ENCODE measurements at places on chromosomes 2 and 18.

GRCh38 chr18:47184419-47185050 lies 8.4 kb upstream of the IER3IP1 start:
- no peaks in the 10 kb centered on the region for H3K4me1 ChIP-seq
- no peak overlapping the region for H3K27ac ChIP-seq
- no peaks in the 10 kb centered on the region for H3K27me3 ChIP-seq
- no peak for DNase-seq
- H3K36me3 ChIP-seq = no peaks in the 10 kb centered on the region

GRCh38 chr18:12287684-12288402 lies 20.2 kb upstream of the TUBB6 start:
- H3K27me3 ChIP-seq = peaks cover 26% of the 10 kb centered on the region
- H3K4me1 ChIP-seq = peaks cover 7% of the 10 kb centered on the region
- no peak overlapping the region for H3K27ac ChIP-seq
- no peak for DNase-seq
- H3K36me3 ChIP-seq = no peaks in the 10 kb centered on the region

DNA sequence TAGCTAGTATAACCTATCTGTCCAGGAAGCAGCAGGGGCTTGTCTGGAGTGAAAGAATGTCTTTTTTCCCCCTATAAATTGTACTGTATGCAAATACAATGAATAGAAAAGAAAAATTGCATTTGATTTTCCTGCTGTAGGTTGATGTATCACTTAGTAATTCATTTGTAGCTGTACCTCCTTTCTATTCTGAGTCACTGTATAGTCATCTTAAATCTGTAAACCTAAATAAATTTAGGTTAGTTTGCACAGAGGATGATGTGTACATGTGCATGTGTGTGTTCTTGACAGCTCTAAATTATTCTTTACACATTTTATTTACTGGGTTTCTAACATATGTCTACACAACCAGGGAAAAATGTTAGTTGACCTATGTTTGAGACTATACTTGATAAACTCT lies 478.7 kb upstream of the CNTNAP5 start:
- no peaks in the 10 kb centered on the region for H3K4me1 ChIP-seq
- H3K27me3 ChIP-seq = no peaks in the 10 kb centered on the region
- H3K36me3 ChIP-seq = no peaks in the 10 kb centered on the region

DNA sequence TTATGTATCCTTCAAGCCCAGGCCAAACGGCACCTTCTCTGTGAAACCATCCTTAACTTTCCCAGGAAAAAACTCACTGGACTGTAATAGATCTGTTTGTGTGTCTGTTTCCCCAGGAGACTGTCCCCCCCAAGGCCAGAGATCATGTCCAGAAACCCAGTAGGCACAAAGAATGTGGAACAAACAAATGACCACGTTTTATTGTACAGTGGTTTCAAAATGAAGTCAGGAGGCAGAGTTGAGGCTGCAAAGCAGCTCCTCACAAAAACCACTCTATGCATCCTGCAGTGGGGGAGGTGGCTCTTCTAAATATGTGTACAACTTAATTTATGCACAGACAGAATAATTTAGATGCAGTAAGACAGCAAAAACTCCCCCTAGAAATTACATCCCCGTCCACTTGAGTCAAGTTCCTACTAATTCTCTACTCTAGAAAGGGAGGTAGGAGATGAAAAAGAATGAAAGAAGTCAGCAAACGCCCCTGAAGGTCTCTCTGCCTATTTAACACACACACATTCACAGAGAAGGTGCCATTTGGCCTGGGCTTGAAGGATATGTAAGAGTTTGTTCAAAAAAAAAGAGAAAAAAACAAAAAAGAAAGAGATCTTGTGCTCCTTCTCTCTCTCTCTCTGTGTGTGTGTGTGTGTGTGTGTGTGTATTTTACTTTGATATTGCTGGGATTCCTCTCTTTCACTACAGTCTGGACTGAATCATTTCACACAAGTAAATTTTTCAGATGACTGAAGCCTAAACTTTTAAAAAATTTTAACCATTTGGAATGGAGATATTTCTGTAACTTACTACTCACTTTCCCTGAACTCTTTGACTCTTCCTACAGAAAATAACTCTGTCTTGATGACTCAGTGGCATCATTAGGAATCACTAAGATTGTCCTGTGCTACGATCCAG lies 19.5 kb downstream of the BCL2 start:
- DNase-seq = no peak
- H3K27ac ChIP-seq = peak overlapping the region; percentile 74
- peaks cover 6% of the 10 kb centered on the region for H3K36me3 ChIP-seq
- no peaks in the 10 kb centered on the region for H3K27me3 ChIP-seq
- peaks cover 24% of the 10 kb centered on the region for H3K4me1 ChIP-seq

DNA sequence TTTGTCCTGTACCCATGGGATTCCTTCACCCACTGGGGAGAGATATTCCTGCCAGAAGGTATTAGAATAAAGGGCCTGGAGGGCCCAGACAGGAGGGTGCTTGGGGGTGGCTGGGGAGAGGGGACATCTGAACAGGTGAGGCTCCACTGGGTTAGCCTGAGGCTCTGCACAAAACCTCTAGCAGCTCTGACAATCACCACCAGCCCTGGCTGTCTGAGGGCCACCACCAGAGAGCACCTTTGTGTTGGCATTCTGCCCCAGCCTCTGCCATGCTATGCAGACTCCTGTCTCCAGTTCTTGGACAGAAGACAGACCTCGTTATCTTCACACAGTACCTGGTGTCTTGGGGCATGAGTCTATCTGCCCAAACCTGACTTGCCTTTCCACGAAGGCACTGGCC lies 25.3 kb downstream of the SLC16A14 start:
- no peak overlapping the region for H3K27ac ChIP-seq
- H3K36me3 ChIP-seq = no peaks in the 10 kb centered on the region
- H3K4me1 ChIP-seq = no peaks in the 10 kb centered on the region
- no peak overlapping the region for H3K4me3 ChIP-seq
- no peak for DNase-seq

DNA sequence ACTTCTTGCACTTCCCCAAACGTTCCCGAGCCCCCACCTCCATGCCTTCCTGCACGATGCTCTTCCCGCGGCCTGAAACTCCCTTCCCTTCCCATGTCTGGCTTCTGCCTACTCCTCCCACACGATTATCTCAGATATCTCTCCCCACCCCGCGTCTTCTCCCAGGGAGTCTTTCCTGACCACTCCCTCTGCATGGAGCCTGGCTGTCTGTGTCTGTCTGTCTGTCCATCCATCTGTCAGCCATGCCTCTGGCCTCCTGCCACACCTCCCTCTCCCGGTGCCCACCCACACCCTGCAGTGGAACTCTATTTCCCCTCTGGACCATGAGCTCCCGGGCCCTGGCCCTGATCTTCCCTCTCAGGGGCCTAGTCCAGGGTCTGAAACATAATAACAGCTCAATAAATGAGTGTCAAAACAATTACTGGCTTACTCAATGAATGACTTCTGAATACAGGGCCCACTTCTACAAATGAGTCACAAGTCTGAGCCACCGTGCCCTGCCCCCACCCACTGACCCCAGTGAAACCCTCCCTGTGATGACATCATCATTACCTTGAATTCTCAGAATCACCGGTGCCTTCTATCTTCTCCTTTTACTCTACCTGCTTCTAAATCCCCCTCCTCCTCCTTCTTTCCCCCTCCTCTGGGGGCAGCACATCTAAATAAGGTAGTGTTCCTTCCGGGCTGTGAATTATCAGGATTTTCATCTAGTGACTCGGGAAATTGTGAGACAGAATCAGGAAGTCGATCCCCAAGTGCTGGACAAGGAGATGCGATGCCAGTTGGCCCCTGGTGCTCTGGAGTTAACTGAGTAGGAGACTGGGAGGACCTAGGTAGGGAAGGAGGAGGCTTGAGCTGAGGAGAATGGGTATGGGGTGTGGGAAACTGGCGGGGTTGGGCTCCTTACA lies 46.1 kb upstream of the PLB1 start:
- no peaks in the 10 kb centered on the region for H3K27me3 ChIP-seq
- DNase-seq = no peak
- no peaks in the 10 kb centered on the region for H3K4me1 ChIP-seq

DNA sequence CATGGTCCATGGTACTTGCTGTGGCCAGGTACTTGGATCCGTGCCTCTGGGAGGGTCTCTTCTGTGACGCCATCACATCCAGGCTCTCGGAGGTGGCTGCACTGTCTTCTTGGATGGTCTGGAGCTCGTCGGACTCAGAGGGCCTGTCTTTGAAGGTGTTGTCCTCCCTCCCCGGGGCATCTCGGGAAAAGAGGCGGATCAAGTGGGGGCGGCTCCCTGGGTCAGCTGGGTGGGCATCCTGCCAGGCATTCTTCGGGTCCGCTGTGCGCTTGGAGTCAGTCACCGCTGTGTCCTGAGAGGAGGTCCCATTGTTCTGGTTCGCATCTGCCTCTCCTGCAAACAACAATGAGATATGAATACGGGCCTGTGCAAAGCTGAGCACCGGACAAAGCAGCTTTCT lies 115.6 kb downstream of the MBP start:
- H3K27ac ChIP-seq = no peak overlapping the region
- H3K27me3 ChIP-seq = no peaks in the 10 kb centered on the region
- no peak overlapping the region for H3K4me3 ChIP-seq
- DNase-seq = no peak

DNA sequence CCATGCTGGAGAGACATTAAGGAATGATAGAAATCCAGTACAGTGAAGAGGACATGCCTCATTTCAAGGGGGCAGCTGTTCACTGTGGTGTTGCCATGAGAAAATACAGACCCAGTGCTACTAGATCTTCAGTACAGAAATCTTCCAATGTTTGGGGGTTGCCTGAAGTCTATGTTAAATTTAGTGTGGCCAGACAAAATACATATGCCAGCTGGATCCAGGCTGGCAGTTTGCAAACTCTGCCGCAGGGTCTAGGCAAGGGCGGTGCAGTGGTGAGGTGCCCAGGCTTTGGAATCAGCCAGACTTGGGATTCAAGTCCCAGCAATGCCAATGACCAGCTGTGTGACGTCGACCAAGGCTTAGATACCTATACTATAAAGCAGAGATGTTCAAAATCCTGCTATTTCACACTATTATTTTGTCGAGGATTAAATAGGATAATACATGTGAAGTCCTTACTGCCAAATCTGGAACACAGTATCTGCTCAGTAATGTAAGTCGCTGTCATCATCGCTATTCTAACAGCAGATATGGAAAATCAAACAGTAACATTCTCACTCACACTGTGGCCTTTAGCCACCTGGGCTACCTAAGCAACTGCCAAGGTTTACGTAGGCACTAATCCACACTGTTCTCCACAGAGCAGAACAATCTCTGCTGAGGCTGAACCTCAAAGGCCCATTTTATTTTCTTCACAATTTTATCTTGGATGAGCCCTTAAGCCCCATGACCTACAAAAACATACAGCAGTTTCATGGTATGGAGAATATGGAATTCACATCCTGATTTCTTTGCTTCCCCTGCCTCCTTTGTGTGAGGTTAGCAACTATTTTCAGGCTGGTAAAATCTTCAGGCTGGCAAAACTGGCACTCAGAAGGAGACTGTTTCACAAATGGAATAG lies 5.9 kb upstream of the TMSB10 start:
- H3K27ac ChIP-seq = no peak overlapping the region
- H3K4me3 ChIP-seq = no peak overlapping the region
- H3K4me1 ChIP-seq = peaks cover 21% of the 10 kb centered on the region
- no peak for DNase-seq
- no peaks in the 10 kb centered on the region for H3K27me3 ChIP-seq

DNA sequence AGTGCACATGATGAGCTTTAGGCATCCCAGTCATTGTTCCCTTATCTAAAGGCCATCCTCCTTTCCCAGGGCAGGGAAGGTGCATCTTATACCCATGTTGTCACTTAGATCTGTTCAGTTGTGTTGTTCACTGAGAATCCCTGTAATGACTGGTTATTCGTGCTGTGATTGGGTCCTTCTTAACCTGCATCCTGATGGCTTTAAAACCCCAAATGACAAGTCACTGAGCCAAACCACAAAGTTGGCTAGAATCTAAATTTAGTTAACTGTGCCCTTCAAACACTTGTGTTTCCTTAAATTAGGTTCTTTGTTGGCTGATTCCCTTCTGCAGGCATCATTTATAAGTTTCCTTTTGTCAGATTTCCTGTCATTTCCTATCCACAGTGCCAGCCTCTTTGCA lies 58.5 kb upstream of the SLC16A14 start:
- no peak overlapping the region for H3K4me3 ChIP-seq
- peaks cover 3% of the 10 kb centered on the region for H3K4me1 ChIP-seq
- no peaks in the 10 kb centered on the region for H3K27me3 ChIP-seq
- no peaks in the 10 kb centered on the region for H3K36me3 ChIP-seq
- H3K27ac ChIP-seq = no peak overlapping the region

DNA sequence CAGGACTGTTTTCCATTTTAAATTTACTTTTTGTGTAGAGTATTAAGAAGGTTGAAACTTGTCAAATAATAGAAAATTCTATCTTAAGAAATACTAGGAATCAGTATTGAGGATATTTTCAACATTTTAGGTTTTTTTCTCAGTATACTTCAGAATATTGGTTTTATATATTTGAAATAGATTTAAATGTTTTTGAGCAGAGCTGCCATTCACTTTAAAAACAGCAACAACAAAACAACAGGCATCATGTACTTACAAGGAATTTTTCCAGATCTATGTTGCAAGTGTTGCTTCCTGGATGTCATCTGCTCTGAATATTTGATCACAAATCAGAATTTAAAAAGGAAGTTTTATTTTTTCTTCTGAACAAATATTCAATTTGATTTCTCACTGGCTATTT lies 84.4 kb downstream of the DCDC2C start:
- no peak overlapping the region for H3K27ac ChIP-seq
- no peaks in the 10 kb centered on the region for H3K27me3 ChIP-seq

GRCh38 chr2:65866148-65866547 lies 433.7 kb upstream of the SPRED2 start:
- H3K27ac ChIP-seq = no peak overlapping the region
- H3K4me3 ChIP-seq = no peak overlapping the region
- DNase-seq = no peak
- H3K27me3 ChIP-seq = no peaks in the 10 kb centered on the region
- H3K4me1 ChIP-seq = no peaks in the 10 kb centered on the region

DNA sequence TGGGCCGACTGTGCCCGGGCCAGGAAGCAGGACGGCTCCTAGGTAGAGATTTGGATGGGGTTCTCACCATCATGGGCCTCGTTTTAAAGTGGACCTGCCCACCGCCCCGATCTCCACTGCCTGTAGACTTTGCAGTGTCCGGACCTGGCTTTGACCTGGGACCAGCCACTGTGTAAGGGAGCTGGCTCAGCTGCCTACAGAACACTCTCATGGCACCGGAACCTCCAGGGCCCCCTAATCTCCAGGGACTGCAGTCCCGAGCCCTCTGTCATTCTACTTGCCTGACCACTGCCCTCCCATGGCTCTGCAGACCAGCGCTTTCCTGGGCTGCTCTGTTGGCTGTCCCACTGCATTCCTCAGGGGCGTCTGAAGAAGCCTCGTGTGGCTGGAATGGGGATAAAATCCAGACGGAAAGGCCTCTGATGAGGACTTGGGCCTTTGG lies 120.8 kb downstream of the GLI2 start:
- H3K27me3 ChIP-seq = no peaks in the 10 kb centered on the region
- H3K36me3 ChIP-seq = no peaks in the 10 kb centered on the region
- H3K4me3 ChIP-seq = no peak overlapping the region

DNA sequence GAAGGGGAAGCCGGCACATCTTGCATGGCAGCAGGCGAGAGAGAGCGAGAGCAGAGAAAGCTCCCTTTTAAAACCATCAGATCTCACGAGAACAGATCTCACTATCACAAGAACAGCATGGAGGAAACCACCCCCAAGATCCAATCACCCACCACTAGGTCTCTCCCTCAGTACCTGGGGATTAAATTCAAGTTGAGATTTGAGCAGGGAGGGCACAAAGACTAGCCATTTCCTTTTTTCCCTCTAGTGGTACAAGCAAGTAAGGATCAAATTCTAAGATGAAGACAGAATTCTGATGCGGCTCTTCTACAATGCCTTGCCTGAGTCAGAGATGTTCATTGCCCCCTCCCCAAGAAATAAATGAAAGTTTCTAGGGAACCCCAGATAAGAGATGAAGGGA lies 45.6 kb upstream of the ANKRD44 start:
- no peak for DNase-seq
- peaks cover 2% of the 10 kb centered on the region for H3K4me1 ChIP-seq
- H3K4me3 ChIP-seq = no peak overlapping the region

Data from thymus (tissue), 14 donors.